ENCODE measurements at places on chromosomes 3 and 15.

- no peak for DNase-seq
Observed at GRCh38 chr3:107939691-107940442, 151.0 kb downstream of the CD47 start.

DNA sequence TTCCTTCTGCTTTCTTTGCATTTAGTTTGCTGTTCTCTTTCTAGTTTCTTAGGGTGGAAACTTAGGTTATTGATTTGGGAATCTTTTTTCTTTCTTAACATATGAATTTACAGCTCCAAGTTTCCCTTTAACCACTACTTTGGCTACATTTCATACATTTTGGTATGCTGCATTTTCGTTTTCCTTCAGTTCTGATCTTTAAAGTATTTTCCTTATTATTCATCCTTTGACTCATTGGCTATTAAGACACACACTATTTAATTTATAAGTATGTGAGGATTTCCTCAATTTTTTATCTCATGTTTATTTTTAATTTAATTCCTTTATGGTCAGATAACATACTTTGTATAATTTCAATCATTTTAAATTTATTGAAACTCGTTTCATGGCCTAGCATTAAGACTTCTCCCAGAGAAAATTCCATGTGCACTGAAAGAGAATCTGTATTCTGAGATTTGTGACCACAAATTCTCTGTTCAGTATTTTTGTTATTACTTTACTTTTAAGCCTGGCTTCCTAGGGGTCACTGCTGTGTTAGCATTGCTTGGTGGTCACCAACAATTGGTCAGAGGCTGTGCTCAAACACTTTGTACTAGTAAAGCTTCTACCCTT lies 87.7 kb downstream of the CFAP20DC start:
- no peak for DNase-seq

DNA sequence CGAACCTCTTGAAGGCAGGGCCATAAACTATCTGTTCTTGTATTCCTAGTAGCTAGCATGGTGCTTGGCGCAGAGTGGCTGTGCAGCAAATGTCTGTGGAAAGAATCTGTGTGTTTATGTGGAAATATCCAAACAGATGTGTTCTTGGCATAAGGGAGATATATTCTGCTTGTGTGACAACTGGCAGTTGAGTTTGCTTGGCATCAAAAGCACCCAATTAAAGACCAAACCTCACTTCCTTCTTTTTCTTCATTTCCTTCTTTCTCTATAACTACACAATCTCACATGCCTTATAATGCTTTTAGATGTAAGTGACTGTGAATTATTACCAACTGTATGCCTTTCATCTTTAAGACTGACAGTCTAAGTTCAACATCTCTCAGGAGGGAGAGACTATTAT lies 296.5 kb downstream of the SLC9A9 start:
- DNase-seq: no peak

DNA sequence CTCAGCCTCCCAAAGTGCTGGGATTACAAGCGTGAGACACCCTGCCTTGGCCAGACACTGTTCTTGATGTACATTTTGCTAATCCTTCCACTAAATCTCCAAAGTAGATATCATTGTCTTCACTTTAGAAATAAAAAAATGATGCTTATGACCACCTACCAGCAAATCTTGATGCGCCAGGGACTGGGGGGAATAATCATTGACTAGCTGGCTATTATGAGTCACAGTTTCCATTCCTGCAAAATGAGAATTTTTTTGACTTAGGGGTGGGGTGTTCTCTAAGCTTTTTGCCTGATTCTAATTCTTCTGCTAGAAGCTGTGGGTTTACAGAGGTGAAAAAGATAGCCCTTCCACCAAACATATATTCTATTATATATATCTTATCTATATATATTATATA lies 17.1 kb upstream of the RFC4 start:
- DNase-seq: no peak

All from thyroid gland (tissue), 4 donors.